Neural cell (in vitro differentiated cells): ENCODE measurements at places on chromosomes 4 and X. TPM values are rescaled to one million over a fixed set of nuclear protein-coding genes. Genes with fewer than 3 reads are reported as not detected.

CYTL1 gene
- not detected in 2 replicates for polyA plus RNA-seq

PABPC1L2B gene
- not detected in 2 replicates for polyA plus RNA-seq

CSN1S1 gene
- not detected in 2 replicates for polyA plus RNA-seq

IL21 gene
- not detected in 2 replicates for polyA plus RNA-seq

ARSJ gene
- polyA plus RNA-seq = 0.10 TPM in 1 of 2 replicates, not detected in the other

PAQR3 gene
- polyA plus RNA-seq = 112 and 123 TPM in 2 replicates

QRFPR gene
- 0.54 and 1.0 TPM in 2 replicates for polyA plus RNA-seq

CTAG2 gene
- not detected in 2 replicates for polyA plus RNA-seq

ARHGAP6 gene
- 0.40 TPM in 1 of 2 replicates, not detected in the other for polyA plus RNA-seq

APLN gene
- 0.26 and 0.38 TPM in 2 replicates for polyA plus RNA-seq

PPP4R3C gene
- not detected in 2 replicates for polyA plus RNA-seq

DGAT2L6 gene
- not detected in 2 replicates for polyA plus RNA-seq

RPL36A gene
- 1,366 and 1,978 TPM in 2 replicates for polyA plus RNA-seq

CT45A1 gene
- not detected in 2 replicates for polyA plus RNA-seq

GNRHR gene
- not detected in 2 replicates for polyA plus RNA-seq

PDZD4 gene
- polyA plus RNA-seq = 343 and 389 TPM in 2 replicates

MFSD8 gene
- 84.5 and 92.9 TPM in 2 replicates for polyA plus RNA-seq

OTOP1 gene
- 0.16 TPM in 1 of 2 replicates, not detected in the other for polyA plus RNA-seq

SLC9B1 gene
- polyA plus RNA-seq = not detected in 2 replicates

PDE6B gene
- polyA plus RNA-seq = 3.2 and 6.1 TPM in 2 replicates

HS6ST2 gene
- polyA plus RNA-seq = 34.0 and 43.0 TPM in 2 replicates

MAGEA2B gene
- 4.5 and 5.3 TPM in 2 replicates for polyA plus RNA-seq

SLC34A2 gene
- polyA plus RNA-seq = not detected in 2 replicates

MAGEE2 gene
- 0.28 TPM in 1 of 2 replicates, not detected in the other for polyA plus RNA-seq

RNF212 gene
- 0.30 and 1.5 TPM in 2 replicates for polyA plus RNA-seq

PABPC1L2A gene
- 0.38 and 0.56 TPM in 2 replicates for polyA plus RNA-seq

POU3F4 gene
- 4.4 and 4.9 TPM in 2 replicates for polyA plus RNA-seq

MSX1 gene
- 1.7 and 2.8 TPM in 2 replicates for polyA plus RNA-seq

CDKL5 gene
- 5.1 and 5.3 TPM in 2 replicates for polyA plus RNA-seq

F11 gene
- not detected in 2 replicates for polyA plus RNA-seq

SH3TC1 gene
- polyA plus RNA-seq = not detected in 2 replicates

AKAP4 gene
- not detected in 2 replicates for polyA plus RNA-seq

TMEM165 gene
- polyA plus RNA-seq = 99.0 and 102 TPM in 2 replicates

PCDH18 gene
- 0.09 and 0.80 TPM in 2 replicates for polyA plus RNA-seq

IL2RG gene
- polyA plus RNA-seq = not detected in 2 replicates

AMOT gene
- 2.8 and 6.3 TPM in 2 replicates for polyA plus RNA-seq

TCEAL9 gene
- polyA plus RNA-seq = 84.5 and 102 TPM in 2 replicates

NR0B1 gene
- not detected in 2 replicates for polyA plus RNA-seq

IL1RAPL1 gene
- polyA plus RNA-seq = not detected in 2 replicates

TCEAL6 gene
- not detected in 2 replicates for polyA plus RNA-seq

TMEM31 gene
- 1.0 and 1.6 TPM in 2 replicates for polyA plus RNA-seq

IL9R gene
- not detected in 2 replicates for polyA plus RNA-seq

ACE2 gene
- polyA plus RNA-seq = 0.64 TPM in 1 of 2 replicates, not detected in the other

VCX3A gene
- polyA plus RNA-seq = 0.87 TPM in 1 of 2 replicates, not detected in the other

SOX3 gene
- 0.26 and 1.2 TPM in 2 replicates for polyA plus RNA-seq

STBD1 gene
- polyA plus RNA-seq = 0.22 TPM in 1 of 2 replicates, not detected in the other

TLR8 gene
- polyA plus RNA-seq = not detected in 2 replicates

HELT gene
- not detected in 2 replicates for polyA plus RNA-seq

TLR10 gene
- polyA plus RNA-seq = 0.10 and 0.14 TPM in 2 replicates

GPRASP1 gene
- 34.3 and 39.5 TPM in 2 replicates for polyA plus RNA-seq

TMEM154 gene
- 0.04 TPM in 1 of 2 replicates, not detected in the other for polyA plus RNA-seq

ODAPH gene
- polyA plus RNA-seq = 0.17 and 2.5 TPM in 2 replicates

HTATSF1 gene
- polyA plus RNA-seq = 114 and 137 TPM in 2 replicates
